ENCODE measurements at places on chromosomes 2 and 18.

DNA sequence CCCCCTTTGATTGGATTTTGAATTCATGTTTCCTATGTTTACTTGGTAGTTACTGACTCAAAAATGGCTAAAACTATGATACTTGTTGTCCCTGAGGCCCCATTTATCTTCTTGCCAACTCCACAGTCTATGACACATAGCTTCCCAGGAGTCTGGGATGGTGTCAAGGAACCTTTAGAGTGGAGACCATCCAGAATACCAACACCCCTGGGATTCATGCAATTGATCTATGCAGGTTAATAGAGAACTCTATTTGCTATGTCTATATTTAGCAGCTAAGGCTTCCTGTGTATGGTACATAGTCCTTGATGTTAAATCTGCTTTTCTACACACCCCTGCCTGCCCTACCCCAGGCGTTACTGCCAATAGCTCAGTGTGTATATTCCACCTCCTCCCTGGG, 218.5 kb upstream of the HDAC4 start:
- DNase-seq = no peak

DNA sequence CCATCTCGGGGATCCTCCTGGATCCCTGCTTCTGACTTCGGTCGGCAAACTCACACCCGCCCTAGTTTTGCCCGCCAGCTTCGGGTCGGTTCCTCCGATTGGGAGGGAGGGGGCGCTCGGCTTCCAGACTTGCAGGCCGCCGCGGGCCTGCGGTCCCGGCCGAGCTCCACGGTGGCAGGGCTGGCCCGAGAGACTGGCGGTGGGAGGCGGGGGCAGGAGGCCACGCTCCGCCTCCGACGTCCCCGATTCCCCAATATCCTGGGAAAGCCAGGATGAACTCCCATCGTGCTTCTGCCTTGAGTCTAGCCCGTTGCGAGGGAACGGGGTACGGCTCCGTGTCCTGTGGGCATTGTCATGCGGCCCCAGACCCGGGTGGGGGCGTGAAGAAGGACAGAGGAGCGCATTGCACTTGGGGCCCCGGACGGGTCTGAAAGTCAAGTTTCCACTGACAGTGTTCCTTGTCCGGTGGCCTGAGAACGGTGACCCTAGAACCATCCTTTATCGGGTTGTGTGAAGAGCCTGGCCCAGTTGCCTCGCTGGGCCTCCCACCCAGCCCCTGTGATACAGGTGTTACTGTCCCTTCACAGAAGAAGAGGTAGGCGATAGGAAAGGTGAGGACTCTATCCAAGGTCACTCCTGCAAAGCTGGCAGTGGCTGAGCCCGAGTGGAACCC, 2.4 kb upstream of the INHBB start:
- DNase-seq = peak; percentile 27

- no peak for DNase-seq
Observed at GRCh38 chr2:176702131-176702530, 432.9 kb downstream of the MTX2 start.

DNA sequence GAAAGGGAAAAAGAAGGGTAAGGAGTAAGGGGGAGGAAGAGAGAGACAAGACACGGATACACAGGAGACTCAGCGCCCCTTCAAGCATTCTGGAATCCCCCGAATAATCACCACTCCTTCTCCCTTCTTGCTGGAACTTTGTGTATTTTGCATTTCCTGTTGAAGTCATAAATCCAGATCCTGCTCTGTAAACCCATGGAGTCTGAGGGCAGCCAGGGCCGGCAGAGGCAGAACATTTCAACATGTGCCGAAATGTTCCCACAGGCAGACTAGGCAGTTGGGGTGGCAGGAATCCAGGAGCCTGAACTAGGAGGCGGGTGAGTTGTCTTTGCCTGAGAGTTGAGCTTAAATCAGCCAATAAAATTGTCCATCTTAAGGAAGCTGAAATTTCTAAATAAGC, 193.1 kb downstream of the SH3RF3 start:
- no peak for DNase-seq

DNA sequence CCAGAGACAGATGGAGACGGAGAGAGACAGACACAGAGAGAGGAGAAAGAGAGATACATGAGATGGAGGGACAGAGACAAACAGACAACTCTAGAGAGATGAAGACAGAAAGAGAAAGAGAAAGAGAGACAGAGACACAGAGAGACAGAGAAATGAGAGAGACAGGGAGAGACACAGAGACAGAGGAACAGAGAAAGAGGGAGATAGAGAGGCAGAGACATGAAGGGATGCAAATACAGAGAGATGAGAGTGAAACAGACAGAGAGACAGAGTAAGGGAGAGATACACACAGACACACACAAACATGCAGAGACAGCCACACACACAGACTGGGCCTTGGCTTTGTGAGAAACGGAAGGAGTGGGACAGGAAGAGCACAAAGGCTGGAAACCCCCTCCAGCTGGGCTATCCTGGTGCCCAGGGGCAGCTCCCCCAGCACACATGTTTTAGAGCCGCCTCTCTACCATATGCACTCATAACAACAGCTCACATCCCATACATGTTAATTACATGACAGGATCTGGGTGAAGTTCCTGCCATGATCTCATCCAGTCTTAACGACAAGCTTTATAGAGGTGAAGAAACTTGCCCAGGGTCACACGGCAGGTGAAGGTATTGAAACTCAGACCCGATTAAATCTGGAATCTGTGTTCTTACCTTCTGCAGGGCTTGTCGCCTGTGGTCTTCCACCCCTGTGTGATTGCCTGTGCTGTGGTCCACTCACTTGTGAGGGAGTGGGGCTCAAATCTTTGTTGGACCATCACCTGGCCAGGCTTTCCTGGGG, 32.4 kb downstream of the IL18R1 start:
- DNase-seq = no peak

- no peak for DNase-seq
Observed at GRCh38 chr2:204122425-204122824, 185.9 kb downstream of the ICOS start.

DNA sequence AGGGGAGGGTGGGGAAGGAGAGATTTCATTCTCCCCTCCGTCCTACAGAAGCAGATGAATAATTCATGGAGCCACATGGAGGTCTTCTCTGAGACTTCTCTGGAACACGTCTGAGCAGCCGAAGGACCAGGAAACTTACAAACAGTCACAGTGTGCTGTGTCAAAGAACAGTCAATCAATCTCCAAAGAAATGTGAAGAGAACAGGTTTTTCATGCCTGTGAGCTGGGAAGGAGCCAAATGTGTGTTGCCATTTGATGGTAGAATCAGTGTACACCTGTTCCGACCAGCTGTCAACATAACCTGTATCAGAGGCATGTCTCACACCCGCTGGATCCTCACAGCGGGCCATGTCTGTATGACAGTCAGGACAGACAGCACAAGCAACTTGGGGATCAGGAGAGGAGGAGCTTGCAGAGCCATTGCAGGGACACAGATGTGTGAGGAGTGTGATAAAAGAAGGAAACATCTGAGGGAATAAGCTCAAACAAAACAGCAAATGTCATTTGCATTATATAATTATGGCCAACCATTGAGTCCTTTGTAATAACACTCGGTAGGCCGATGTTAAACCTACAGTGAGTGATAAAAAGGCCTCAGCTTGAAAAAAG, 298.5 kb downstream of the EN1 start:
- DNase-seq = no peak

GRCh38 chr18:57433934-57434535, 1.1 kb upstream of the ONECUT2 start:
- no peak for DNase-seq

DNA sequence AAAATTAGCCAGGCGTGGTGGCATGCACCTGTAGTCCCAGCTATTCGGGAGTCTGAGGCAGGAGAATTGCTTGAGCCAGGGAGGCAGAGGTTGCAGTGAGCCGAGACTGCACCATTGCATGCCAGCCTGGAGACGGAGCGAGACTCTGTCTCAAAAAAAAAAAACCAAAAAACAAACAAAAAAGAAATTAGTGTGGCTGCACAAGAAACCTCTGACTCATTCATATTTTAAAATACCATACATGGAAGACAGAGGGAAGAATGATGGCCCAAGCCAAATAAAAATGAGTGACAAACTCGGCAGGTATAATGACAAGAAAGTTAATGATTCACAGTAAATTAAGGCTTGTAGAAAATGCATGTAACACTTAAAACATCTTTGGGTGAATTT, 875.8 kb downstream of the EPHA4 start:
- no peak for DNase-seq

GRCh38 chr18:47755102-47755456, 175.4 kb downstream of the SMAD2 start:
- DNase-seq = no peak

DNA sequence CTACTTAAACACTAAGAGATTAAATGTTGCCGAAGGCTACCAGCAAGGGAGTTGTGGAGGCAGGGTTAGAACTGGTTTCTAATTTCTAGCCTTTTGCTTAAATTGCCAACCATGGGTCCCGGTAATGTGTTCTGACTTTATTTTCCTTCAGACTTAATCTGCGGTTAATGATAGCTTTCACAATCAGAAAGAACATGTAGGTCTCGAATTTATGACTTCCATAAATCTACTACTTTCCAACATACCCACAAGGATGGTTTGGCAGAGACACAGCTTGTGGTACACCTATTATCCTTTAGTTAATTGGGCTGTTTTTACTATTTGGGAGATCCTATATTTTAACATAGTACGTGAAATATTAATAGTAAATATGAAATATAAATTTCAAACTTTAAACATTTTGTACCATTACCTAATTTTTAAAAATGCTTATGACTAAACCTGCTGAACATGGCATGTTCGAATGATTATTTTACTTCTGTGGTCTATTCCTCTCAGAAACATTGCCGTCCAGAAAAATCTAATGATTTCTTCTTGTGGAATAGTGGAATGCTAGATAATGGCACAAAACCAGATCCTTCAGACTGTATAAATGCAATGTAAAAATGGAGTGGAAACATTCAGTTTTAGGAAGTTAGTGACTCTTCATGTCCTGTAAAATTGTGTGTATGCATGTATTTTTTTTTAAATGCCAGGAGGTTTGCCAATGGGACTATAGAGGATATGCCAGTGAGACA, 41.3 kb downstream of the PARD3B start:
- no peak for DNase-seq

- DNase-seq = no peak
Observed at GRCh38 chr2:231602859-231603467, 10.3 kb downstream of the TEX44 start.

DNA sequence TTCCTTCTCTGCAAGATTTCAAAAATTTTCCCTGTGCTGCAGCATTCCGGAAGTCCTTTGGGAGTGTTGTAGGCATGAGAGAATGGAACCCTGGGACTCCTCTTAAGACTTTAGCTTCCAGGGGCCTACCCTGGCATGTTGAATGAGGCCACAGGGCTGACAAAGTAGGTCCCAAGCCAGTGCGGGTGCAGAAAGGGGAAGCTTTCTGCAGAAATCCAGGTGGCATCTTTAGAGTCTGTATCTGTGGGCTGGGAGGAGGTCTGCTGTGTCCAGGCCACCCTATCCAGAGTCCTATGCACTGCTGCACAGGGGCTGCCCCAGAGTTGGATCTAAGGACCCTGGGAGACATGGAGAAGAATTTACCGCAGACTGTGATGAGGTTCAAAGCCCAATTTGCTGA, 1.9 kb upstream of the SIX2 start:
- no peak for DNase-seq

DNA sequence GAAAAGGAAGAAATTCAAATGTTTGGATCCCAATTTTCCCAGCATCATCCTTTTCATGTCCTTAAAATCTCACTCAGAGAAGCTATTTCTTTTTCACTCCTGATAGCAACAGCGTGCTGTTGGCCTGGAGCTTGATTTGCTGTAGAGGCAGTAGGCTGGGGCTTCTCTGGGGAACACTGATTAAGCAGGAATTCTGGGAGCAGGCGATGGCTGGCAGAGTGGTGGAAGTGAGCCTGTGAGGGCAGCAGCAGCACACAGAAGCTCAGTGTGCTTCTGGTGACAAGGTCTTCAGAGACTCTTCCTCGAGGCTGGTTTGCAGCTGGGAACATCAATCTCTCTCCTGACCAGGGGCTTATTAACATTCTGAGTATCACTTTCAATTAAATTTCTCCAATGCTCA, 284.6 kb downstream of the DPP10 start:
- no peak for DNase-seq

GRCh38 chr2:218275371-218276072, 5.2 kb downstream of the PNKD start:
- no peak for DNase-seq

DNA sequence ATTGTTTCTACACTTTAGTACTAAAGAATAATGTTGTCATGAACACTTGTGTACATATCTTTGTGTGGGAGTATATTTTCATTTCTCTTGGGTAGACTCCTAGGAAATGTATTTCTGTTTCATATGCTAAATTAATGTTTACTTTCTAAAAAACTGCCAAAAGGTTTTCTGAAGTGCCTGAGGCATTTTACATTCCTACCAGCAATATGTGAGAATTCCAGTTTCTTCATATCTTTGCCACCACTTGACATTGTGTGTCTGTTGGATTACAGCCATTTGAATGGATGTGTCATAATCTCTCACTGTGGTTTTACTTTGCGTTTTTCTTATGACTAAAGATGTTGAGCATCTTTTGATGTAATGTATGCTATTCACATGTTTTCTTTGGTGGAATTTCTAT, 428.2 kb upstream of the KCNH7 start:
- DNase-seq = no peak

- DNase-seq = no peak
Observed at GRCh38 chr18:35513181-35513936, 15.6 kb upstream of the INO80C start.

GRCh38 chr2:20443276-20443920, 3.5 kb upstream of the RHOB start:
- DNase-seq = no peak

DNA sequence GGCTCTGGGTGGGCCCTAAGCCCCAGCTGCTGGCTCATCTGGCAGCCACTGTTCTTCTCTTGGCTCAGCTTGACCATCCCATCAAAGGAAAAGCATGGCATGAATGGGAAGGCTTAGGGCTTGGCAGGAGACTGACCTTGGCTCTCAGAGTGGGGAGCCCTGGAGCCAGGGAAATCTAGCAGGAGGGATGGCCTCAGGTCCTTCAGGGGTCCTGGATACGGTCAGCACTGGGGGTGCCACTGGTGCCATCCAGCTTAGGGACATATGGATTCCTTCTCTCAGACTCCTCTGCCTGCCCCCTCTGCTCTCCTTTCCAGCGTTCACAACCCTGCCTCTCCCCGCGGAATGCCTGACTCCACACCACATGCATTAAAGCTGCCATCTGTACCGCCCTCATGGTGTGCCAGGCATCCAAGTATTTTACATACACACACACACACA, 165.5 kb upstream of the HAAO start:
- no peak for DNase-seq

GRCh38 chr2:128638341-128639119, 319.9 kb upstream of the HS6ST1 start:
- no peak for DNase-seq

DNA sequence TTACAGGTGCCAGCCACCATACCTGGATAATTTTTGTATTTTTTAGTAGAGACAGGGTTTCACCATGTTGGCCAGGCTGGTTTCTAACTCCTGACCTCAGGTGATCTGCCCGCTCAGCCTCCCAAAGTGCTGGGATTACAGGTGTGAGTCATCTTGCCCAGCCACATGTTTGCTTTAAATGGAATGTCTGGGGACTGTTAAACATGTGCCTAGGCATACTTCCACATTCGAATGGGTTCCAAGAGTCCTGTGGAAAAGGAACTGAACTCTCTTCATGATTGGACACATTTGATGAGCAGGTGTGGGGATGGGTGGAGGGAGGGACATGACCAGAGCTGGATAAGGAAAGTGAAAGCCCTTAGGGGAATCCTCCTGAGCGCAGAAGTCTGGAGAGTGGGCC, 58.4 kb upstream of the GREB1L start:
- DNase-seq = no peak
